ENCODE measurements at places on chromosomes 12 and 14.

GRCh38 chr14:91493169-91493568 lies 16.9 kb downstream of the PPP4R3A start:
- DNase-seq: no peak

GRCh38 chr12:57616383-57617101 lies 5.3 kb downstream of the ARHGEF25 start:
- no peak for DNase-seq

DNA sequence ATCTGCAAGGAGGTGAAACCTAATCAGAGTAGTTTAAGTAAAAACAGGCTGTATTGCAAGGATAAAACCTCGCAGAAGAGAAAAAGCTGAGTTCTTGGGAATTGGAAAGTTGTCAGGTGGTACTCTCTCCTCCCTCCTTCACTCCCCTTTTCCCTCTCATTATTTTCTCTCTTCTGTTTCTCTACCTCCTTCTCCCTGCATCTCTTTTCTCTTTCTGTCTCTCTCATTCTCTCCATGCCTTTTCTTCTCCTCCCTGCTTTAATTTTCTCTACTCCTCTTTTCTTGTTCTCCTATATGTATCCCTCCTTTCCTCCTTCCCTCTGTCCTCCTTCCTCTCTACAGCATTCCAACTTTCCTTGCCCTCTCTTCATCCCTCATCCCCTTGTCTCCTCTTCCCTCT lies 14.2 kb upstream of the PPP1R12A start:
- no peak for DNase-seq

- DNase-seq: no peak
Observed at GRCh38 chr14:104112113-104112505, 26.3 kb upstream of the KIF26A start.

DNA sequence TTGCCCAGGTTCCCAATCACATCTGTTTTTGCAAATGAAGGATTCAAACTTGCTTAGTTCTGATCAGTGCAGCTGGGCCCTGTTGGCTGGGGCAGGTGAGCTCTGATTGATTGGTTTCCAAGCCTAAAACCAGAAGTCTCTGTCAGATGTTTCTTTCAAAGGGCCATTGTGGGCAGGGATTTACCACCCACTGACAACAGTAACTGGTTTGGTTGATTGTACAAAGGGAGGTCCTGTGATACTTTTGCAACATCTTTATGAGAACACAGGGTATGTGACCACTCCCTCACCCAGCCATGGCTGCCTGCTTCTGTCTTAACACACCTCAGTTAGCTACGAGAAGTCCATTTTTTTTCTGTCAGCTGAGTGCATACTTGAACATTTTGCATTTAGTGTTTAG lies 184.1 kb downstream of the FLRT2 start:
- DNase-seq: no peak

GRCh38 chr14:105993814-105994213 lies 467.4 kb downstream of the TMEM121 start:
- DNase-seq: no peak

GRCh38 chr12:10268037-10268436 lies 39.6 kb upstream of the KLRD1 start:
- no peak for DNase-seq

DNA sequence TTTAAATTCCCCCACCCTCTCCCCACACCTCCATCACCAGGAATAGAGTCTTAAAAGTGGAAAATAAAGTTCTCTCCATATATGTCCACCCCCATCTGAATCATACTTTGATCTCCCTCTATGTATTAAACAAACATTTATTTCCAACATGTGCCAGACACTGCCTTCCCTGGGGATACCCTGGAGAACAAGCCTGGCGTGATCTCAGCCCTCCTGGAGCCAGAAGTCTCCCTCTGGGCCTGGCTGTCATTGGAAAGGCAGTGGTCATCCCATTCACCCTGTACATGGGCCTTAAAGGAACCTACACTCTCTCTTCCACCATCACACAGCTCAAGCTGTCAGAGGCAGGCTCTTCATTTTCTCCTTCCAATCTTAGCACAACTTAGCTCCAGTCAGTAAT lies 143.6 kb downstream of the EMP1 start:
- no peak for DNase-seq

- no peak for DNase-seq
Observed at GRCh38 chr14:99435327-99435726, 45.3 kb downstream of the SETD3 start.

GRCh38 chr14:59427653-59428580 lies 37.3 kb downstream of the GPR135 start:
- no peak for DNase-seq

GRCh38 chr12:46556819-46557524 lies 184.4 kb upstream of the SLC38A2 start:
- DNase-seq: no peak

DNA sequence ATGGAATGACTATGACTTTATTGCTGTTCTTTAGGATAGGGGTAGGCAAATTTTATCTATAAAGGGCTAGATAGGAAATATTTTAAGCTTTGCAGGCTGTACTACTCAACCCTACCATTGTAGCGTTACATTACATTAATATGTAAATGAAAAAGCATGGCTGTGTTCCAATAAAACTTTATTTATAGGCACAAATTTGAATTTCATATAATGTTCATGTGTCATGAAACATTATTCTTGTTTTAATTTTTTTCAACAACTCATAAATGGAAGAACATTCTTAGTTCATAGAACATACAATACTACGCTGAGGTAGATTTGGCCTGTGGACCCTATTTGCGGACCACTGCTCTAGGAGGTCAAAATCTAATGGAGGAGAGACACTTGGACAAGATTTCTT lies 133.7 kb downstream of the SOX5 start:
- DNase-seq: no peak

- DNase-seq: no peak
Observed at GRCh38 chr12:130846369-130846768, 7.3 kb upstream of the STX2 start.

GRCh38 chr14:71931492-71932228 lies 569 bp upstream of the RGS6 start:
- no peak for DNase-seq

GRCh38 chr14:71466946-71467345 lies 465.3 kb upstream of the RGS6 start:
- DNase-seq: no peak

DNA sequence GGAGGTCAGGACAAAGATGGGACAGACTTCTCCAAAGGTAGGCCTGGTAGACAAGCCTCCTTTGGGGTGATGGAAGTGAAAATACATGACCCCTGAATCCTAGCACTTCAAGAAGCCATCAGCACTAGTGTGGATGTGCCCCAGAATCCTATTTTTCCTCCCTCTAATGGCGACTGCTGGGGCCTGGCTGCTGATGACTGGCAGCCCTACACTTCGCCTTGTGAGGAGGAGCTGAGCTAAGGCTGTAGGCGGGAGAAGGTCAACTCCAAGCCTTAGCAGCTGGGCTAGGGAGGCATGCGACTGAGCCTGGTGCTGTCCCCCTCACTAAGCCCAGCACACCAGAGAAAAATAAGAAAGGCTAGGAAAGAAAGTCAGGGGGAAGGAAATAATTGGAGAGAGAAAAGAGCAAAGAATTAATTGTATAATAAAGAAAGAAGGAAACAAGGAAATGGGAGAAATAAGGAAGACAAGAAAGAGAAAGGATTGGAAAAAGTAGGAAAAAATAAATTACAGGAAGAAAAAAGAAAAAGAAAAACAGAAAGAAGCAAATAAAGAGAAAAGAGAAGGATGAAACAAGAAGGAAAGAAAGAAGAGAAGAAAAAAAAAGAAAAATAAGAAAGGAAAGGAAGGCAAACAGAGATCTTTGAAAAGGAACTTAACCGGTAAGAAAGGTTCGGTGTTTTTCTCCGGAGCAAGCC lies 4.7 kb upstream of the HOXC10 start:
- DNase-seq: no peak

- DNase-seq: no peak
Observed at GRCh38 chr12:69642531-69642930, 31.8 kb upstream of the LRRC10 start.

GRCh38 chr14:65412856-65413738 lies 567 bp downstream of the FUT8 start:
- peak; percentile 69 for DNase-seq

DNA sequence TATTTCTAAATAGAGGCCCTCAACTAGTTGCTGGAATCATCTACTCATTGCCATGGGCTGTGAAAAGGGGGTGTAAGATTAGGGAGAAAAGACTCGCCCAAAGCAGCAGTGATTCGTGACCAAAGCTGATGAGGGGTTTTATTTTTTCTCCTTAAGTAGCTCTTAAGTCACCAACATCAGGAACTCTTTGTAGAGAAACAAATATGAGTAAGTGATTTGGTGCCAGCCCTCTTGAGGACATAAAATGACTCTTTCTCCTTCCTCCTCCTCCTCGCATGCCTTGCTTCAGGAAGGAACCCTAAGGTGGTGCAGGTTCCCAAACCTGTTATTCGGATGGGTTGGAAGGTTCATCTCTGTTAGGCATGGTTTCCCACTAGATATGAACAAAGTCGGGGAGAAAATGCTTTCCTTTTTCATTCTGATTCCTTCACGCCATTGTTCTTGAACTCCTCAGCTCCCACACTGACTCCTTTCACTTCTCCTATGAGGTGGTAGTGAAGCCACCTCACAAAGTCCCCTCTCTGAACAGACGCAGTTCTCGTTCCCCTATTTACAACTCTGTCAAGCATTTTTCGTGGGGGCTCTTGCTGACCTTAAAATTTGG lies 113.4 kb downstream of the ETV6 start:
- no peak for DNase-seq

DNA sequence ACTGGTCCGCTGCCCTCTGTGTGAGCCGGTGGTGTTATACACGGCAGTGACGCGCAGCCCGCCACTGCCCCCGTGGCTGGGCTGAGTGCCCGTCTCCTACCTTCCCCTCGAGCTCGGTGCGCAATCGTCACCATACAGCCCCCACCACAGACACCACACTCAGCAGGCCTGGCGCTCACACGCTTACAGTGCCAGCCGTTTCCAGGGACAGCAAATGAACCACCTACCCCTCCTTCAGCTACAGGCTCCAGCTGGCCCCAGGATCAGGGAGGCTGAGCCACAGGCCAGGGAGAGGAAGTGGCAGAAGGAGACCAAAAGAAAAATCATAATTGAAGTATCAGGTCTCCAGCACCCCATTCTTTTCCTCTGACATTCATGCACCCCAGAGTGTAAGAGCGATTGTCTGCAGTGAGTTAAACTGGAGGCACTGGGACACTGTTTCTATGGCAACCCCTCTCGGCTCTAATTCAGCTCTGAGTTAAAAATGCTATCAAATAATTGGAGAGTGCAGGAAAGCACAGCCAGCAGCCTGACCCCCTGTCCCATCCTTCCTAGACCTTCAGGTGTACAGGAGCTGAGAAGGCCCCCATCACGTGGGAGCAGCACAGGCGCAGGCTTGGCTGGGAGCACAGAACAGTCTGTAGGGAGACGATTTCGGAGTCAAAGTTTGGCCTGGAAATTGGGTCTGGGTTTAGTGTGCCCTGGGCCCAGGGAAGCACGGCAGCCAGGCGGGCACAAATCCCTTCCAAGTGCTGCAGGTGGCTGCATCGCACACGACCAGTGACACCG lies 18.0 kb downstream of the LRTM2 start:
- no peak for DNase-seq

DNA sequence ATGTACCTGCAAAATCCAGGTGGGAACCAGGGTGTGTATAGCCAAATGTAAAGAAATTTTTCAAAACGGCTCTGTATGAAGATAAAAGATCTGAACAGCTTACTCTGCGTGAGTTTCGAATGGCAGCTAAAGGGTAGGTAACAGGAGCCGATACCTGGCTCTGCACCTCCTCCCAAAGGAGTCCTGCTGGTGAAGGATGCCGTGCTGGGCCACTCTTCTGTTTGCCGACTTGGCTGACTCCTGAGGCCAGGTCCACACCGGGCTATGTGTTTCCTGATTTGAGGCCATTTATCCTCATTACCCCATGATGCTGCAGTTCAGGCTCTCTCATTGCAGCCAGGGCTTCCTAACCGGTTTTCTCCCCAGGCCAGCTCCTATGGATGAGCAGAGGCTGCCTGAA lies 244.6 kb downstream of the SLC41A2 start:
- no peak for DNase-seq

GRCh38 chr14:52220924-52221811 lies 46.3 kb upstream of the PTGDR start:
- no peak for DNase-seq

- DNase-seq: no peak
Observed at GRCh38 chr14:98819132-98819866, 452.7 kb downstream of the BCL11B start.

GRCh38 chr12:113189361-113189760 lies 3.8 kb downstream of the RITA1 start:
- no peak for DNase-seq

DNA sequence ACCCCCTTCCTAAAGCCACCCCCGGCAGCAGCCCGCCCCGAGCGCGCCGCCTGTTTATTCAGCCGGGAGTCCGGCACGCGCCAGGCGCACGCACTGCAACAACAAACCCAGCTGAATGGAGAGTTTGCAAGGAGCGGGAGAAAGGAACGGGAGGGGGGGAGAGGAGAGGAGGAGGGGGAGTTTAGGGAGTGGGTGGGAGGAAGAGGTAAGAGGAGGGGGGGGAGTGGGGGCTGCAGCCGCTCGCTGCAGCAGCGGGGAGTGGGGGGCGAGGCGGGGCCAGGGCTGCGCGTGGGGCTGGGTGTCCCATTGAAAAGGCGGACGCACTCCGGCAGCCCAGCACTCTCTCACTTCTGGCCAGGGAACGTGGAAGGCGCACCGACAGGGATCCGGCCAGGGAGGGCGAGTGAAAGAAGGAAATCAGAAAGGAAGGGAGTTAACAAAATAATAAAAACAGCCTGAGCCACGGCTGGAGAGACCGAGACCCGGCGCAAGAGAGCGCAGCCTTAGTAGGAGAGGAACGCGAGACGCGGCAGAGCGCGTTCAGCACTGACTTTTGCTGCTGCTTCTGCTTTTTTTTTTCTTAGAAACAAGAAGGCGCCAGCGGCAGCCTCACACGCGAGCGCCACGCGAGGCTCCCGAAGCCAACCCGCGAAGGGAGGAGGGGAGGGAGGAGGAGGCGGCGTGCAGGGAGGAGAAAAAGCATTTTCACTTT lies at the start of gene ASCL1:
Gene ASCL1 (plus strand): TSS at position 336 of the 712 bp plus-strand sequence. CDS start 571 bp downstream, outside the sequence.
- no peak for DNase-seq

- no peak for DNase-seq
Observed at GRCh38 chr12:26112703-26113147, 12.1 kb downstream of the BHLHE41 start.

- DNase-seq: no peak
Observed at GRCh38 chr14:99166506-99166905, 105.5 kb downstream of the BCL11B start.
